ENCODE measurements at places on chromosomes 7 and 10.

GRCh38 chr7:17207220-17207619 lies 91.2 kb upstream of the AHR start:
- no peak for DNase-seq

GRCh38 chr7:18570441-18570840 lies 74.9 kb downstream of the HDAC9 start:
- DNase-seq = no peak

- no peak for DNase-seq
Measured at GRCh38 chr7:43761938-43762692, 3.6 kb downstream of the BLVRA start.

- DNase-seq = no peak
Measured at GRCh38 chr7:124020060-124020459, 12.8 kb downstream of the TMEM229A start.

- peak; percentile 88 for DNase-seq
Measured at GRCh38 chr7:39016609-39017008, 38.9 kb downstream of the POU6F2 start.

GRCh38 chr7:156074982-156075615 lies 262.8 kb upstream of the SHH start:
- DNase-seq = no peak

GRCh38 chr10:132634947-132635271 lies 97.3 kb downstream of the INPP5A start:
- no peak for DNase-seq
